ENCODE measurements at places on chromosomes 1 and 21.

DNA sequence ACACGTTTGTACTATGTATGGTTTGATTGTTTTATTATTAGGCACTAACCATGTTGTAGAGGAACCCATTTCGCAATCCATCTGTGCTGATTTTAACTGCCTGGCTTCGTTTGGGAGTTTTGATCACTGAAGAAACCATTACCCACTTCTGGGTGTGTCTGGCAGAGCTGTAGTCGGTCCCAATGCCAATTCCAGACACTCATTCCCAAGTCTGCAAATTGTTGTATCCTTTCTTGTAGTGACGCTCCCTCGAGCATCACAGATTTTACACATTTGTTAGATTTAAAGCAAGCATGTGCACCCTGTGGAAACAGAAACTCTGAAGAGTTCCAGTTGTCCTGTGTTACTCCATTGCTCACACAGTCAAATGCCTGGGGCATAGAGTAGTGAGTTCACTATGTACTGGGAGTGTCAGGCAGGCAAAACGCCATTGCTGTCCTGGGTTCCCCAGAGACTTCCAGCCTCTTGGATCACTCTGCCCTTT lies 31.0 kb upstream of the EFCAB14 start:
- no peak for DNase-seq

DNA sequence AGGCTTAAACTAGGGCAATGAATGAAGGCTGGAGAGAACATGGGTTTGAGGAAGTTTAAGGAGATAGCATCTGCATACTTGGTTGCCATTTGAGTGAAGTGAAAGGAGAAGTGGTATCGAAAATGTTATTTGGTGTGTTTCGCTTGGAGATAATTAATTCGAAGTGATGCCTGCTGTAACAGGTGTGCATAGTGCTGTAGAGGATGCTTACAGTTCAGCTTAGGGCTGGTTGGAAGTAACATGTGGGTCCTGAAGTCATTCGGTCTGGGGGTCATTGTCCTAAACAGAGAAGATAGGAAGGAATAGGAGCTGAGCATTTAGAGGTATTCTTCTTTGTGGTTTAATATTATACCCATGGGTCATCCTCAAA lies 301 bp upstream of the NUDT17 start:
- DNase-seq, result no peak

DNA sequence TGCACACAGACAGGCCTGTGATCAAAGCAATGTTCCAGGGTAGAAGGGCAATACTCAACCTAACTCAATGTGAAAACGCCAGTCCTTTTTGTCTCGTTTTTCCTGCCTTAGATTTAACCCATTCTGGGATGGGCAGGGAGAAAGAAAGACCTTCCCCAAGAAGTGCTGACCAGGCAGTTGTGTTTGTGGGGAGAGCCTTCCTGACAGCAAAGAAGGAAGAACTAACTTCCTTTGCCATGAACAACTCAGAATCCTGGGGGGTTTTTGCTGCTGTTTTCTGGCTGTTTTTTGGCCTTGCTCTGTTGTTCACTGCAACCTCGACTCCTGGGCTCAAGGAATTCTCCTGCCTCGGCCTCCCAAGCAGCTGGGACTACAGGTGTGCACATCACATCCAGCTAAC lies 112.0 kb upstream of the RAB4A start:
- no peak for DNase-seq

- no peak for DNase-seq
Measured at GRCh38 chr1:98888869-98889268, 115.8 kb downstream of the PLPPR5 start.

All from midbrain (tissue), 1 donor.